ENCODE measurements at places on chromosomes 1 and 21.

GRCh38 chr1:12613180-12613579 is 4.8 kb downstream of the DHRS3 start:
- DNase-seq = no peak

DNA sequence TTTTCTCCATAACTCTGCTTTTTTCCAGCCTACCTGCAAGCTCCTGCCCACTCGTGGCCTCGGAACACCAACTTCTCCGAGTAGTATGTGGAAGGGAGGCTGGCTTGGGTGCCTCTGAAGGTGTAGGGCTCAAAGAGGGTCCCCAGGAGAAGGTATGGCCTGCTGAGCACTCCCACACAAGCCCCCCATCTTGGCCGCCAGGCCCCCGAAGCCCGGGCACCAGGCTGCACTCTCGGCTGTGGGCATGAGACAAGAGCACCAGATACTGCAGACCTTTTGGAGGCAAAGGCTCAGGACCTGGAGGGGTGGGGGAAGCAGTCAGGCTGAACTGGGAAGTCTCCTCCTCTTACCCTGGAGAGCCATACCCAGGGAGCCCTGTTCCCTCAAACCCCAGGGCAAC is 1.7 kb downstream of the ZNF692 start:
- DNase-seq = no peak

DNA sequence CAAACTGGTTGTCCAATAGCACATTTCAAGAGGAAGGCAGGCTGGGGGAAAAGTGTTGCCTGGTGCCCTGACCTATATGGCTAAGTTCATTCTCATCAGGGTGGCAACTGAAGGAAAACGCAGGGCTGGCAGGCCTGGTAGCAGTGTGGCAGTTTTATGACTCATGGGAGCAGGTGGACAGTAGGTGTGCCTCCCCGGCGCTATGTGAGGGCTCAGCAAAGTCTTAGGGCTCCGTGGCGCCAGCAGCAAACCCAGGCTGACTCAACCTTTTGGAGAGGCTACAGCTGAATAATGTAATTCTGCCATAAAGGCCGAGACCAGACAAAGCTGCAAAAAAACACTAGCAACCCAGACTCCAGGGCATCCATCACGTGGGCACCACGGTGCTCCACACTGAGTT is 23.6 kb downstream of the GADD45A start:
- DNase-seq = no peak

DNA sequence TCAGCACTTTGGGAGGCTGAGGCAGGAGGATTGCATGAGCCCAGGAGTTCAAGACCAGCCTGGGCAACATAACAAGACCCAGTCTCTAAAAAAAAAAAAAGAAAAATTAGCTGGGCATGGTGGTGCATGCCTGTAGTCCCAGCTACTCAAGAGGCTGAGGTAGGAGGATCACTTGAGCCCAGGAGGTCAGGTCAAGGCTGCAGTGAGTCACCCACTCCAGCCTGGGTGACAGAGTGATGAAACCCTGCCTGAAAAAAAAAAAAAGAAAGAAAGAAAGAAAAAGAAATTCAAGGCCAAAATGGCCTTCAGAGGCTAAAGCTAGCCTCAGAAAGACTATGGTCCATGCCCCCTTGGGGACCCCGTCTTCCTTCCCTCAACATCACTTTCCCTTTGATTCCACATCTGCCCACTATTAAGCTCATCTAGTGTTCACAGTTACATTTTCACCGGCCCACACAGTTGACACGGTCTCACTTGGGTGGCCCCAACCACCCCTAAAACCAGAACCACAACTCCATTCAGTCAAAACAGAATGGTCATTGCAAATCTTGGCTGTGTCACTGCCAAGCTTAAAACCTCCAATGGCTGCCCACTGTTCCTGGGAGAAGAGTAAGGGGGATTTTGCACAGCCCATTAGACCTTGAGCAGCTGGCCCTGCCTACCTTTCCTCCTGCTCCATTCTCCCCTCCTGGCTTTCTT is 2.1 kb upstream of the CAPN8 start:
- no peak for DNase-seq

- DNase-seq = no peak
These were observed 23.0 kb upstream of the DMBX1 start for GRCh38 chr1:46466477-46467182.

- no peak for DNase-seq
These were observed 35.5 kb downstream of the MRAP start for GRCh38 chr21:32333953-32334673.

- DNase-seq = no peak
These were observed 37.2 kb downstream of the RIMS3 start for GRCh38 chr1:40627987-40628902.

GRCh38 chr1:1232208-1232795 is at the start of gene B3GALT6:
TSS of gene B3GALT6 (plus strand) at chr1:1232237. CDS start at chr1:1232279, 42 bp downstream.
- DNase-seq = no peak

GRCh38 chr1:227749916-227750710 is 14.9 kb downstream of the SNAP47 start:
- DNase-seq = no peak

DNA sequence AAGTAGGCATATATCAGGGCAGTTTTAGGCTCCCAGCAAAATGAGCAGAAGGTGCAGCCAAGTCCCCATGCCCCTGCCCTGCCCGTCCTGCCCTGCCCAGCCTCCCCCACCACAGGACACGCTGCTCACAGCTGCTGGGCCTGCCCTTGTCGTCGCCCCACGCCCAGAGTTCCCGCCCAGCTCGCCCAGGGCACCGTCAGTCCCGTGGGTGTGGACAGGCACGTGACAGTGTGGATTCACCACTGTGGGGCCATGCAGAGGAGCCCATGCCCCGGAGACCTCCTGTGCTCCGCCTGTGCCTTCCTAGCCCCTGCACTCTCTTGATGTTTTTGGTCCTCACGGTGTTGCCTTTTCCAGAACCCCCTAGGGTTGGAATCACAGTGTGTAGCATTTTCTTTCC is 7.0 kb downstream of the FAAP20 start:
- no peak for DNase-seq

GRCh38 chr1:184028854-184029623 is 8.5 kb downstream of the COLGALT2 start:
- DNase-seq = no peak

- DNase-seq = no peak
These were observed 33.7 kb upstream of the IL6R start for GRCh38 chr1:154371436-154371835.

DNA sequence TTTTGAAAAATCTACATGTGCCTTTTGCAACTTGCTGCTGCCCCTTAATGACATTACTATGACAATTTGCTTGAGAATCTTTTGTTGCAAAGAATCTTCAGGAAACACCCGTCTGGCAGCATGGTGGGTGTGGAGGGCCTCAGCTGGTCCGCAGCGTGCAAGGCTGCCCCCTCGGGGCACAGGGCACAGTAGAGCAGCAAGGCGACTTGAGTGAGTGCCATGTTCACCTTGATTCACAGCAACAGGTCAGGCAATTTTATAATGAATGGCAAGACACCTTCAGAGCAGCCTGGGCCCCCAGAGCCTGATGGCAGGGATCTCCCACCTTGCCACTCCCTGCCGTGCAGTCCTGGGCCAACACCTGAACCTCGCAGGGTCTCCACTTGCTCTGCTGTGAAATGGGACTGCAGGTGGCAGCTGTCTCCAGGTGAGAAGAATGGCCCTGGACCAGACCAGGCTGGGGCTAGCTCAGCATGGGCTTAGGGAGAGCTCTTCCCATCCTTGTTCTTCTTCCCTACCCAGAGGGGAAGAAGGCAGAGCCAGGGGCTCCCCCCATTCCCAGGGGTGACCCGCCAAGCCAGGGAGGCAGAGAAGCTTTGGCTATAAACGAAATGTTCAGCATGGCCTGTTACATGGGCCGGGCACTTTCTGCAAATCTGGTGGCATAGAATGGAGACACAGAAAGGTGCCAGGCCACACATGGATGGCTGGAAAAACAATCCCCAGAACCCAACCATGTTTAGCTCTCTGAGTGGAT is 34.5 kb upstream of the ACTRT2 start:
- no peak for DNase-seq

DNA sequence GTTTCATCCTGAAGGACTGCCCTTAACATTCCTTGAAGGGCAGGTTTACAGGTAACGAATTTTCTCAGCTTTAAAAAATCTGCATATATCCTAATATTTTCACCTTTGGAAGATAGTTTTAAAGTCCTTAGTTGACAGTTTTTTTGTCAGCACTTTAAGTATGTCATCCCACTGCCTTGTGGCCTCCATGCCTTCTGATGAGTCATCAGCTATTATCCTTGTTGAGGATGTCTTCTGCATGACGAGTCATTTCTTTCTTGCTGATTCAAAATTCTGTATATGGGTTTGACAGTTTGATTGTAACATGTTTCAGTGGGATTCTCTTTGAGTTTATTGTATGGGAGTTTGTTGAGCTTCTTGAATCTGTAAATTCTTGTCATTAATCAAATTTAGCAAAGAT is 500.6 kb downstream of the DISC1 start:
- peak; percentile 39 for DNase-seq

- DNase-seq = no peak
These were observed 22.5 kb upstream of the ZNF648 start for GRCh38 chr1:182083851-182084486.

- DNase-seq = no peak
These were observed 17.8 kb downstream of the ARHGEF16 start for GRCh38 chr1:3472088-3472850.

GRCh38 chr1:30472009-30472408 is 251.4 kb downstream of the MATN1 start:
- DNase-seq = no peak

- DNase-seq = no peak
These were observed 69.0 kb downstream of the SLC35A3 start for GRCh38 chr1:100038660-100039287.

DNA sequence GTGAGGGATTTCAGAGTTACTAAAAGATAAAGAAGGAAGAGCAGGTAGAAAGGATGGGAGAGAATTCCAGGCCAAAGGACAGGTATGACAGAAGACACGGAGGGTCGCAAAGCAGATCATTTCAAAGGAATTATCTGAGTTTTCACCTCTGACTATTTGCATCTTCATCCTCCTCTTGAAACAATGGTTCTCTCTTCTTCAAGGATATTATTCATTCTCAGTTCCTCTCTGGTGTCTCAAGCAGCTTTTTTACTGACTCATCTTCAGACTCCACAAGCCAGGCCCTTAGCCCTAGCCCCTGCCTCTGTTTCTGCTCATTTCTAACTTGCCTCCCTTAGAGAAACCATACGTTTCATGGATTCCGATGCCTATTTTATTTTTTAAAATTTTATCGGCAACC is 15.0 kb downstream of the DDX59 start:
- DNase-seq = no peak

GRCh38 chr1:77829851-77830250 is 50.4 kb downstream of the MIGA1 start:
- DNase-seq = no peak

- DNase-seq = no peak
These were observed 79.0 kb downstream of the PTPN14 start for GRCh38 chr1:214472364-214472763.

GRCh38 chr1:28580722-28581530 is 11.1 kb upstream of the RAB42 start:
- no peak for DNase-seq

GRCh38 chr1:247298124-247298481 is 33.6 kb downstream of the ZNF496 start:
- no peak for DNase-seq

- DNase-seq = no peak
These were observed 59.6 kb upstream of the DIP2A start for GRCh38 chr21:46399129-46399528.

GRCh38 chr21:44750675-44751025 is 39.3 kb upstream of the TSPEAR start:
- no peak for DNase-seq

DNA sequence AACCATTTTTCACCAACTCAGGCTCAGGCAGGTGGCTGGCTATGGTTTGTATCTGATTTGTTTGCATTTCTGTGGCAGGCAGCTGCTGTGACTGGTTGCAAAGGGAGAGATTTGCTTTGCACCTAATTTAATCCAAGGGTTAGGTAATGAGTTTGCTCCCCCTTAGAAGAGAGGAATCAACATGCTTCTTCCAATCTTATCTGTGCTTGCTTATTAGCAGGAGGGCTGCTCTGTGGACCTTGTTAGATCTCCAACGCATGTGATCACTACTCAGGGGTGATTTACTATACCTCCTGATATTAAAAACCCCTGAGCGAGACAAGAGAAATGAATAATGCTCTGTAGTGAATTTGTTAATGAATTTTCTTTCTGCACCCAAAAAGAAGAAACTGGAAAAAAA is 20.5 kb downstream of the OLFML3 start:
- no peak for DNase-seq

DNA sequence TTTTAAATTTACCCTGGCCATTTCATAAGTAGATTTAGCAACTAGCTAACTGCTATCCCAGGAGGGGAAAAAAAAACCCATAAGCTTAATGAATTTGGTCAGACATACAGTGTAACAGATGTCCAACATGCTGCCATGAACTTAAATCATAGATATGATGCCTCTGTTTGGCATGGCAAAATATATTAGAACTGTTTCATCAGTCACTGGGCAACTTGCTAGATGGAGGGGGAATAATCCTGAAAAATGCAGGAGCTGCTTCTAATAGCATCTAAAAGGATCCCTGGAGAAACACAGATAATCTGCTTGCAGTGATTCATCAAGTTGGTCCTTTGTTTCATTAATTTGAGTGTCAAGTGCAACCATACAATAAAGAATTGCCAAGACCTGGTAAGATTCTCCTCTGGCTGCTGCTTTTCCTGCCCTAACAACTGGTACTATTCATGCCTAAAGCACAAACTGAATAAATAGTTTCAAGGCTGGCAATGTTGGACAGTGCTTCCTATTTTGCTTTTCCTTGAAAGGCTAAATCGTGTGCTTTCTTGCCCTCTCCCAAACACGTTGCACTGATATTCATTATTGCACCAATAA is 1.5 kb upstream of the ST6GALNAC5 start:
- DNase-seq = no peak

GRCh38 chr1:201511941-201512539 is 5.1 kb upstream of the CSRP1 start:
- DNase-seq = no peak

- DNase-seq = no peak
These were observed 79.6 kb downstream of the MAP3K21 start for GRCh38 chr1:233406994-233407631.

- DNase-seq = no peak
These were observed 50.2 kb downstream of the PRDX6 start for GRCh38 chr1:173527151-173527826.
